ENCODE measurements at places on chromosomes 1 and 21. TPM values are rescaled to one million over a fixed set of nuclear protein-coding genes. Genes with fewer than 3 reads are reported as not detected.
A peak's percentile ranks its signal among the peaks of the same experiment; 100 is the strongest.

The ETNK2 gene
- total RNA-seq, result 213 TPM

The EFNA1 gene
- 85.1 TPM for total RNA-seq

The AADACL3 gene
- not detected for total RNA-seq

The KIAA0040 gene
- total RNA-seq, result 5.9 TPM

The TRNP1 gene
- total RNA-seq, result 2.8 TPM

The PGM1 gene
- 225 TPM for total RNA-seq

GRCh38 chr21:45575304-45575992 lies 33.2 kb upstream of the SLC19A1 start:
- DNase-seq, result no peak

GRCh38 chr1:68217060-68217554 lies 15.2 kb downstream of the WLS start:
- no peak for DNase-seq

GRCh38 chr1:36350659-36351226 lies 27.3 kb upstream of the EVA1B start:
- no peak for DNase-seq

DNA sequence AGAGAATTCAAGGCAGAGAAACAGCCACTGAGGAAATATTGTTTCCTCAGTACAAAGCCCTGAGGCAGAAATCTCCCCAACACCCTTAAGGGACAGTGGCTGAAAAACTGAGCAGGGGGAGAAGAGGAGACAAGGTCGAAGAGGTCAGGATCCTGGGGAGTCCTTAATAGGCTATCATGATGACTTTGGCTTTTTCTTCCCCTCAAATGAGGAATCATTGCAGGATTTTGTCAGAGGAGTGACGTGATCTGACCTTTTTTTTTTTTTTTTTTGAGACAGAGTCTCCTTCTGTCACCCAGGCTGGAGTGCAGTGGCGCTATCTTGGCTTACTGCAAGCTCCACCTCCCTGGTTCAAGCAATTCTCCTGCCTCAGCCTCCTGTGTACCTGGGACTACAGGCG lies 10.2 kb downstream of the MAP7D1 start:
- DNase-seq, result no peak

GRCh38 chr1:184494929-184495328 lies 108.1 kb downstream of the C1orf21 start:
- DNase-seq, result no peak

GRCh38 chr1:39960431-39960958 lies 5.5 kb downstream of the MFSD2A start:
- DNase-seq, result peak; percentile 89

GRCh38 chr1:159302095-159302494 lies at the start of gene FCER1A:
FCER1A (plus strand) TSS chr1:159302336; CDS start chr1:159302365, 29 bp downstream.
- no peak for DNase-seq

GRCh38 chr1:229696385-229696784 lies 70.3 kb downstream of the URB2 start:
- DNase-seq, result no peak

DNA sequence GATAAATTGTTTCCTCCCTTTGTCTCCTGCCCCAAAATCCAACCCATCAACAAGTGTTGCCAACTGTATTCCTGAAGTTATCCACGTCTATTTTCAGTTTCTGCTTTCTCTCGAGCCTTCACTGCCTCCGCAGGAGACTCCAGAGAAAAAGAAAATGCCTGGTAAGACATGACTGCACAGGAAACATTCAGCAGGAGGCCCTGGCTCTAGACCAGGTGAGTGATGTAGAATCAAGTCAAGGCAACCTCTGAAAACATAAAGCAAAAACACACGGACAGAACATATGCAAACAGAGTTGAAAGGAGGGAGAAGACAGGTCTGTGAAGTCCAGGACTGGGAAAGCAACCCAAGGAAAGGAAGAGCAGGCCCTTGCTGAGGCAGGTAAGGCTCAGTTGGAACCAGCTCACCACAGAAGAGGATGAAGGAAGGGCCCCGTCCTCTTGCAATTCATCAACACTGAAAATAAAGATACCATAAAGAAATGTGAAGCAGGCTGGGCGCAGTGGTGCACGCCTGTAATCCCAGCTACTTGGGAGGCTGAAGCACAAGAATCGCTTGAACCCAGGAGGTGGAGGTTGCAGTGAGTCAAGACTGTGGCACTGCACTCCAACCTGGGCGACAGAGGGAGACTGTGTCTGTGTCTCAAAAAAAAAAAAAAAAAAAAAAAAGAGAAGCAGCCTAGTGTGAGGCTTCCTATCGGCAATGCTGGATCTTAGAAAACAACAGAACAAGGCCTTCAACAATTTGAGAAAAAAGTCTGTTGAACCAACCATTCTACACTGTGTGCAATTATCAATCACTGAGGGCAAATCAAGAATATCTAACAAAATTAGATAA lies 8.8 kb downstream of the NOL9 start:
- DNase-seq, result no peak

DNA sequence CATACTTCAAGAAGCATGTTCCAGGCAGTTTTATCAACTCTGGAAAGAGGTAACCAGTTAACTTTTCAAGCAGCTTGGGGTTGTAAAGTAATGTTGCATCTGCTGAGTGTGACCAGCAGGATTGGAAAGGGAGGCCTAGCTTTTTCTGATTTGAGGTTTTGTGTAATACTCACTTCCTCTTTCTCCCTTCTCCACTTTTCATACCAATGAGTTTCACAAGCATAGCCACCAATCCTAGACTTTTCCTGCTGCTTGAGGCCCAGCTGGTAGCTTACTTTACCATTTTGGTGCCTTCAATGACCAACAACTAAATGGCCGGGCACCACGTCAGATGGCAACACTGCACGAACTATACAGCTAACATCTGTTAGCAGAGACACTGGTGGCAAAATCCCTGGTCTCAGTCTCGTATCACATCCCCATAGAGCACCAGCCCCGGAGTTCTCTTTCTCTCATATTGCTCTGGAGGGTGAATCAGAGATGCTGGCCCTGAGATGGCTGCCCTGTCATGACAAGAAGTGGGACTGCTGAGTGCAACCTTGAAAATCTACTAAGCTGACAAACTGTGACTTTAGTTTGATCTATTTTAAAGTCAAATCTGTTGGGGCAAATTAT lies 14.8 kb upstream of the GPR88 start:
- DNase-seq, result no peak

GRCh38 chr1:49226758-49227157 lies 450.1 kb upstream of the BEND5 start:
- DNase-seq, result no peak

DNA sequence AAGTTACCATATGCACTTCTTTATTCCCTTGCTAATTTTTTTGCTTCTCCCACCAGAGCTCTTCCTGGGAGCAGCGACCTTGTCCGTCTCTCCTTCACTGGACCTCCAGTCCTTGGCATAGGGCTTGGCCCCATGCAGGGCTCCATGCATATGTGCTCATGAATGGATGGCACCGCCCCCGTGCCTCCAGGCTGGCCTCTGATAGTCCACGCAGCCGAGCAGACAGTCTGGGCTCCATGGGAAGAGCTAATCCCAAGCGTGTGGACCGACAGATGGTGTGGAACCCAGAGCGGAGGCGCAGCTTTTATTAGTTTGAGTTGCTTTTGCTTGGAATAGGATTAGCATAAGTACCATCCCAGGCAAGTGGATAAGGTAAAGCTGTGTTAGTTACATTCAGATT lies 41.8 kb downstream of the CDCP2 start:
- peak; percentile 23 for DNase-seq

GRCh38 chr1:192966073-192966472 lies 93.1 kb downstream of the UCHL5 start:
- DNase-seq, result no peak

Data from left lobe of liver (tissue), 2 donors.